Hepatocyte (in vitro differentiated cells): ENCODE measurements at places on chromosomes 4 and X.

- peak; percentile 13 for DNase-seq
Observed at GRCh38 chr4:56613101-56613862, 67.8 kb downstream of the HOPX start.

DNA sequence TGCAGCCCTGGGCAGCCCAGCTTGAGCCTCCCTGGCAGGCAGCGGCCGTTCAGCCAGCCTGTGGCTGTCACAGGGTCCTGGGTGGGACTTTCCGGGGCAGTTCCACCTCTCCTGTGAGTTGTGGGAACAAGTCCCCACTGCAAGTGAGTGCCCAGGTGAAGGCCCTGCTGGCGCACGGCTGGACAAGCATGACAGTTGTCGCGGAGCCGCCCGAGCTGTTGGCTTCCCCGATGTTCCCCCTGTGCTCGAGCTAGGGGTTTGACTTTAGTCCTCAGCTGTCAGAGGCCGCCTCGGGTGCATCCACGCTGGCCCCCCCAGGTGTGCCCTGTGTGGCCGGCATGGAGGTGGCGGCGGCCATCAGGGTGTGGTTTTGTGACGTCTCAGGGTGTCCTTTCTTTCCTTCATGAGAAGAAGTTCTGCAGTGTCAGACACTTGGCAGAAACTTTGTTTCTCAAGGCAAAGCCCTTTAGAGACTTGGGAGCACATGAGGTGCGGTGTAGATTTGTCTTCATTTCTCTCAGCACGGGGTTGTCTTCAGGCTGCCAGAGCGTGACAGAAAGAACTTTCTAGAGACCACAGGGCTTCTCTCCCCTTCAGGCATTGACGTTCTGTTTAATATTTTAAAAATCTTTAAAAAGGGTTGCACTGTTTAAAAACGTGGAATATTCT is 69.4 kb upstream of the HGFAC start:
- DNase-seq = peak; percentile 2

- no peak for DNase-seq
Observed at GRCh38 chr4:186778134-186778533, 54.5 kb upstream of the FAT1 start.

DNA sequence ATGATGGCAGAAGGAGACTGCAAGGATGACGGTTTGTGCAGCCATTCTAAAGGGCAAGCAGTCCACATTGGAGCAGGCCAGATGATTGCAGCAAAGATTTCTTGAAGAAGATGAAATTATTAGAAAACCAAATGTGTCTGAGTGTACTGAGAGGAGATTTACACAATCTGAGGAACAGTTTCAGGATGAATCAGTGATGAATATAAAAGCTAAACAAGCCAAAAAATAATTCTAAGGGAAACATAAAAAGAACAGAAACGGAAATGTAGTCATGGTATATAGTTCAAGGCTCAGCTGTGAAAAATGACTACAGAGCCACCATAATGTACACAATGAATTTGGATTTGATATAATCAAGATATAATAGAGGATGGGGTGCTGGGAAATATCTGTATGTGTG is 168.5 kb downstream of the PDGFC start:
- no peak for DNase-seq

GRCh38 chrX:67351411-67351810 is 192.4 kb upstream of the AR start:
- DNase-seq = no peak

- peak; percentile 73 for DNase-seq
Observed at GRCh38 chrX:3638280-3638873, 75.1 kb downstream of the PRKX start.

GRCh38 chr4:174340714-174341113 is 57.0 kb downstream of the CEP44 start:
- DNase-seq = no peak

DNA sequence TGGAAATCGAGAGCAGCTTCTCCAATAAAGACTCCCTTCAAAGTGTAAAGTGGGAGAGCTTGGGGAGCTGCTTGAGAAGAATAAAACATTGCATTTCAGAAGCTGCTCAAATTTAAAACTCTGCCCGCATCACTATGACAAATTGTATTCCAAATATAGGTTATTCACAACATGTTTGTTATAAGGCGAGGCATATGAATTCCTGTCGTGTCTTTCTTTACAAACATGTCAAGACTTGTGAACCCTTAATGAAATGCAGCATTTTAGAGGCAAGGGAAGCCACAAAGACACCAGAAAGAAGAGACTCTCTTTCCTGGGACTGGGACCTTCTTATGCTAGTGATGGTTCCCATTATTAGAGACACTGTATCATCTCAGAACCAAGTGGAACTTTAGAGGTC is 311.2 kb downstream of the DHX15 start:
- no peak for DNase-seq

- DNase-seq = no peak
Observed at GRCh38 chr4:174069848-174070330, 213.6 kb downstream of the FBXO8 start.

- no peak for DNase-seq
Observed at GRCh38 chr4:109435635-109436034, 2.0 kb downstream of the SEC24B start.

DNA sequence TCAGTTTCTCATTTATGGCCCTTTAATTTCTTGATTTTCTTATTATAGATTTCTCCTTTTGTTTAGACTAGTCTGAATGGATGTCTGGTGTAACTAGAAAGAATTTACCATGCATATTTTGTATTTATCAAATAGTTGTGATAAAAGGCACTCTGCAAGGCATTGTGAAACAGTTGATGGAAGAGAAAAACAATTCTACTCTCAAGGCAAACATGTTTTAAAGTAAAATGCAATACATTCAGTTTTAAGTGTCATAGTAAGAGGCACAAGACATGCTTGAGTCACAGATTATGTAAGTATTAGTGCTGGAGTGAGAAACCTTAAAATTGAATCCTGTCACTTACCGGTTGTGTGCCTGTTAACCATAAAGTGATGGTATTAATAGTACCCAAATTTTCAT is 283.3 kb upstream of the DKK2 start:
- DNase-seq = no peak

DNA sequence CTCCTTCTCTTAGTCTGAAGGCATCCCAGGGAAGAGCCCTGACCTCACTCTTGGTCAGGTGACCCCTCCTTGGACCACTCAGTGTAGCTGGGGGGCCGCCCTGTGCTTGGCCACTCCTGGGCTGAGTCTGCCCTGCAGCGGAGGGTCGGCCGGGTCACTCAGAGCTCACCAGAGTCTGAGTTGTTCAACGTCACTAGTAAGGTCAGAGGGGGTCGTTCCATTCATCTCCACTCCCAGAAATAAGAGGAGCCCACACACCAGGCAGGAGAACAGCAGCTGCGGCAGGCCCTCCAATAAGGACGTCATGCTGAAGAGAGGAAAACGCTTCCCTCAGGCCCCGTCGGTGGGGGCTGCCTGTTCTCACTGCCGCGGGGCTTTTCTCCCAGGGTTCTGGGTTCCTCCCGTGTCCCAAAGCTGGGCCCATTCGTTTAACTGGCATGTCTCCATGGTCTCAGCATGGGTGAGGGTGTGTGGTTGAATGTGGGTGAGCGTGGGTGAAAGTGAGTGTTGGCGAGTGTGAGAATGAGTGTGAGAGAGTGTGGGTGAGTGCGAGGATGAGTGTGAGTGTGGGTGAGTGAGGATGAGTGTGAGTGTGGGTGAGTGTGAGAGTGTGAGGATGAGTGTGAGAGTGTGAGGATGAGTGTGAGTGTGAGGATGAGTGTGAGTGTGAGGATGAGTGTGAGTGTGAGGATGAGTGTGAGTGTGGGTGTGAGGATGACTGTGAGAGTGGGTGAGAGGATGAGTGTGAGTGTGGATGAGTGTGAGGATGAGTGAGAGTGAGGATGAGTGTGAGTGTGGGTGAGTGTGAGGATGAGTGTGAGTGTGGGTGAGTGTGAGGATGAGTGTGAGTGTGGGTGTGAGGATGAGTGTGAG is 47.7 kb downstream of the ING2 start:
- DNase-seq = no peak

GRCh38 chr4:122815248-122815647 is 11.4 kb upstream of the FGF2 start:
- DNase-seq = no peak

DNA sequence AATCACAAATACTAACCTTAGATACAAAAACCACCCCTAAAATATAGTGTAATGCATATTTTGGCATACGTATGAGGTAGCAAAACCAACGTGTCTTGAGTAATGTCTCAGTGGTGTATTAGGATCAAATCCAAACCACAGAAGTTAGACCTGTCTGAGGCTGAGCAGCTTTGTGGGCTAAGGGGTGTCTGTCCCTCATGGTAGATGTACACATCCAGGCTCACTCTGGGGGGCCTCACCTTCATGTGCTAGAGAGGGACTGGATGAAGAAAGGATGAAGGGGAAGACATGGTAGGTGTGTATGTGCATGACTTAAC is 188.0 kb upstream of the TBC1D9 start:
- DNase-seq = no peak

DNA sequence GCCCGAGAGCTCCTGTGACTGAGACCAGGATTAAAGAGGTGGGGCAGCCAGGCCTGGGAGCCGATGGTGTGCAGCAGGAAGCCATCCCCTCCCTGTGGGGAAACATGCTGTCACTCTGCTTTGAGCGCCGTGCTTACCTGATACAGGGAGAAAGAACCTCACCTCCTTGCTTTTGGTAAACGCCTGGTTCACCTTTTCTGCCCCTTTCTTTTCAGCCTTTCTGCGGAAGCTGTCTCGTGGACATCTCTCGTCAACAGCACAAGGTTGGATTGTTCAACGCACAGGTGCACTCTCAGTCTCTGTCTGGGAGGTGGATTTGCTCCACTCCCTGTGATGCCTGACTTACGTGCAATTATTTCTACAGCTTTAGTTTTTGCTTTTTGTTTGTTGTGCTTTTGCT is 12.0 kb downstream of the ZFYVE28 start:
- no peak for DNase-seq

- no peak for DNase-seq
Observed at GRCh38 chrX:80021621-80022020, 7.1 kb downstream of the TBX22 start.

- no peak for DNase-seq
Observed at GRCh38 chr4:76666944-76667532, 230.9 kb downstream of the SOWAHB start.

- DNase-seq = no peak
Observed at GRCh38 chr4:2409381-2409783, 9.1 kb downstream of the ZFYVE28 start.

- no peak for DNase-seq
Observed at GRCh38 chr4:171948038-171948437, 134.8 kb downstream of the GALNTL6 start.

GRCh38 chrX:7347465-7347864 is 199.5 kb upstream of the PUDP start:
- DNase-seq = no peak

DNA sequence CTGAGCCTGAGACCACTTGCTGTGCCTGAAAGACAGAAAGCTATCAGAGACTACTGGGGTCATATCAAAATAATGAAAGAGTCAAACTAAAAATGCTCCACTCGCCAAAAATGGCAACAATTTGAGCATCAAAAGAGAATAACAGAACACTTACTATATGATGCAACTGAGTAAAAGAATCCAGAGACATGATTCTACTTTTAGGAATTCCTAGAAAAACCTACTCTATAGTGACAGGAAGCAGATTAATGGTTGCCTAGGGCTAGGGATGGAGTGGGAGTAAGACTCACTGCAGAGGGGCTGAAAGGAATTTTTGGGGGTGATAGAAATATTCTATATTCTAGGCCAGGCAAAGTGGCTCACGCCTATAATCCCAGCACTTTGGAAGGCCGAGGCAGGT is 29.4 kb upstream of the SLAIN2 start:
- no peak for DNase-seq

GRCh38 chr4:58776627-58777026 is 1666.4 kb upstream of the IGFBP7 start:
- DNase-seq = peak; percentile 31

GRCh38 chr4:2591189-2591588 is 54.7 kb downstream of the FAM193A start:
- no peak for DNase-seq

DNA sequence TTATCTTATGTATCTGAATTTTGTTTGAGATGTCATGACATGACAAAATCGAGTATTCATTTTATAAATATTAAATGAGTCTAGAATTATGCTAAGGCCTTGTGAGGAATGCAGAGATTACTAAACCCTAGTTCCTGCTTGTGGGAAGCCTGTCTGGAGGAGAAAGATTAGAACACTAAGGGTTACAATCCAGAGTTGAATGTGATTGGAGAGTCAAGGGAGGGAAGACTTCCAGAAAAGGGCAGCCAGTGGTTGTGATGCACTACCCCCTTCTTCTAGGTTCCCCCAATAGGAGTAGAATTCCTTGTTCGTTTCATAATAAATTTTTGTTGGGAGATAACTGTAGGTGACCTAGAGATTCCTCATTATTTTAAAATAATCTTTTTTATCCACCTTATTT is 141.1 kb downstream of the AFF1 start:
- no peak for DNase-seq

- no peak for DNase-seq
Observed at GRCh38 chr4:20672262-20672661, 28.0 kb upstream of the PACRGL start.

- DNase-seq = no peak
Observed at GRCh38 chr4:61665649-61666048, 465.5 kb downstream of the ADGRL3 start.

DNA sequence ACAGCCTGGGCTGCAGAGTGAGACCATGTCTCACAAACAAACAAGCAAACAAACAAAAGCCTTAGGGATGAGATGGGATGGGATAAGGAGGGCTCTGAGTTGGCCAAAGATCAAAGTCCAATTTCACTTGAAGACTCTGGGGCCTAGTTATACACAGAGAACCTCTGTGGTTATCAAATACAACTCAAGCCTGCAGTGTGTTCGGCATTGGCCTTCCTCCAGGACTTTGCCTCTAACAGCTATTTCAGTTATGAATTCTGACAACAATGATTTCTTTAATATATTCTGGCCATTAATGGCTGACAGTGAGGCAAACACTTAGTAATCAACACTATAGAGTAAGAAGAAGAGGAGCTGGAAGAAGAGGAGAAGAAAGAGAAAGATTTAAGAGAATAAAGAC is 171.1 kb downstream of the PDGFRA start:
- peak; percentile 6 for DNase-seq

GRCh38 chrX:107398115-107398514 is 51.3 kb upstream of the FRMPD3 start:
- DNase-seq = no peak

GRCh38 chrX:110001740-110002299 is 1.1 kb upstream of the TMEM164 start:
- DNase-seq = no peak

- DNase-seq = no peak
Observed at GRCh38 chr4:170230242-170230641, 140.5 kb upstream of the AADAT start.

- DNase-seq = peak; percentile 34
Observed at GRCh38 chrX:14266705-14267104, 237.0 kb upstream of the GEMIN8 start.

- no peak for DNase-seq
Observed at GRCh38 chrX:11064851-11065600, 46.1 kb upstream of the HCCS start.

GRCh38 chrX:104762641-104763040 is 196.6 kb downstream of the IL1RAPL2 start:
- no peak for DNase-seq
